Upper lobe of right lung (tissue), 1 donor: ENCODE measurements at places on chromosomes 6 and 20. TPM values are rescaled to one million over a fixed set of nuclear protein-coding genes. Genes with fewer than 3 reads are reported as not detected.

- DNase-seq, result no peak
Measured at GRCh38 chr20:48822879-48823385, 4.9 kb downstream of the PREX1 start.

DNA sequence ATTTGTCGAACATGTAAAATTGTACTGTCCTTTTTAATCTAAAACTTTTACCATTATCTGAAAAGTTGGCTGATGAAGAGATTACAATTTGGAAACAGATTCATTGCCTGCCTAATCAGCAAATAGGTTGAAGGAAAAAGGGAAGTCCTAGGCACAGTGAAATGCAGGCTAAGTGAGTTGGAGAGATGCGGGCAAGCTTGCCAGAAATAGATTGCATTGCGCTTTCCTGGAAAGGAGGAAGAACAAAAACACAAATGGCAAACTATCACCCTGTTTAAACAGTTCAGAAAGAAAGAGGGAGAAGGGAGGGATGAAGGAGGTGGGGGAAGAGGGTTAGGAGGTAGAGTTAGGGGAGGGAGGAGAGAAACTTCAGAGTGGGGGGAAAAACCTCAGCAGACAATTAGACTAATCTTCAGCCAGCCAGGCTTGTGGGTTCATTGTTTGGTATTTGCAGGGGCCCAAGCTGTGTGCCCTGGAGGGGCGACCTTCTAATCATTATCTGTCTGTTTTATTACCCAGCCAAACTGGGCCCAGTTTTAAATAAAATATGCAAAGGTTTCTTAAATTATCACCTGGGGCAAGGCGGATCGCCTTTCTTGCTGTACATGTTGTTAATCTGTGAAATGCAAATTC is 465.2 kb downstream of the TFAP2B start:
- DNase-seq, result no peak

GRCh38 chr6:33691456-33692077 is 19.9 kb downstream of the UQCC2 start:
- DNase-seq, result no peak

DNA sequence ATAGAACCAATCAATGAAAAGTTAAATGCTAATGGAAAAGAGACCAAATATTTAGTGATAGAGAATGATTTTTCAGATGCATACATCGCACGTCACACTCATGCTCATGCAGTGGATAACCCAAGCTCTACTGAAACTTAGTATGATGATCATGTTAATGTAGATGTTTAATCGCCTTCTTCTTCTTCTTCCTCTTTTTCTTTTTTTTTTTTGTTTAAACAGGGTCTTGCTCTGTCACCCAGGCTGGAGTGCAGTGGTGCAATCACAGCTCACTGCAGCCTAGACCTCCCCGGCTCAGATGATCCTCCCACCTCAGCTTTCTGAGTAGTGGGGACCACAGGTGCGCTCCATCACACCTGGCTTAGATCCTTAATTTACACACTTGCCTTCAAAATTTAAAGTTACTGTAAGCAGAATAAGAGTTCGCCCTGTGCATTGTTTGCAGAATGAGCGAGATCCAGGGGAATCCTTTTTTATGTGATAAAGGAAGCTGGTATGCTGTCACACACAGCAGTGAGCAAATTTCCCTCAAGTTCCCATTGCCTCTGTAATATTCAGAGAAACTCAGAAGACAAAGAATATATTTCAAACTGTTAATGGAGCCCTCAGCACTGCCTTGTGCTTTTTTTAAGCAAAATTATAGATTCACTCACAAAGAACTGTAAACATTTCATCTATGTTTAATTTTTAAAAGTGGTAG is 194.2 kb upstream of the SGK1 start:
- no peak for DNase-seq

- DNase-seq, result no peak
Measured at GRCh38 chr6:2579804-2580570, 170.7 kb downstream of the MYLK4 start.

- DNase-seq, result no peak
Measured at GRCh38 chr6:133707456-133707855, 181.5 kb upstream of the TCF21 start.

GRCh38 chr6:2231438-2231837 is 14.0 kb downstream of the GMDS start:
- DNase-seq, result no peak

DNA sequence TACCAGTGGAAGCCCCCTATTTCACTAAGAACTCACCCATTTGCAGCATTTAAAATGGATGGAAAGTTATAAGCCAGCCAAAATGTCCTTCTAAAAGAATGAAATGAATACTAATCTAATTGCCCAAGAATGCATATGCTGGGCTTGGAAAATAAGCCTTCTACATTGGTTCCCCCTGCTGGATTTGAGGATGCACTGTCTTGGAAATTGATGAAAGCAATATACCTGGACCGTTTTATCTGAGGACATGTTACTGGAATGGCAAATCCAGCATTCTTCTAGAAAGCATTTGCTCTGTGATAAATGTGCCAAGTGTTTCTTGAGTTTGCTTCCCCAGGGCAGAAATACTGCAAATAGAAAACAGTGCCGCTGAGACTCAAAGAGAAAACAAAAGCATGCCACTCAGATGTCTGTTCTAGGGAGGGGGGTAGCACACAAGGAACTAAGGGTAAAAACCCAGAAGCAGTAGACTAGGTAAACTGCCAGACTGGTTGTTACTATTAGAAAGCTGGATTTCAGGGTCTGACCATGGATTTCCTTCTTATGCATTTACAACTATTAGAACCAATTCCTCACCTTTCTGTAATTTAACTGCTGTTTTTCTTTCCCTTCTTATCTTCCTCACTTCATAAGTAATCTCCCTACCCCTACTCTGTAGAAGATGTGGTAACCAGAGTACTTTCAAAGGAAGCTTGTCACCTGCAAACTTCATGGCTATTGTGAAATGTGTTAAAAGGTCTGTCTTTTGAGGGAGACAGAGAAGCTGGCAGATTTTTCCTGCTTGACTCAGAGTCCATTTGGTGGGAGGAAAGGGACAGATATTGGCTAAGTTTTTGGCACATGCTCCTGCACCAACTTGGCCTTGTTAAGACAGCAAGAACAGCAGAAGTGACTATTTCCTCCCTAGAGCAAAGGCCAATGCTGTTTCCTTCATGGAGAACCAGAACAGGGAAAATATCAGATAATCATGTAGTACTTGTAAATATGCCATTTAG is 642.6 kb downstream of the KIF16B start:
- DNase-seq, result no peak

- DNase-seq, result no peak
Measured at GRCh38 chr6:89993411-89993810, 99.1 kb downstream of the GJA10 start.

DNA sequence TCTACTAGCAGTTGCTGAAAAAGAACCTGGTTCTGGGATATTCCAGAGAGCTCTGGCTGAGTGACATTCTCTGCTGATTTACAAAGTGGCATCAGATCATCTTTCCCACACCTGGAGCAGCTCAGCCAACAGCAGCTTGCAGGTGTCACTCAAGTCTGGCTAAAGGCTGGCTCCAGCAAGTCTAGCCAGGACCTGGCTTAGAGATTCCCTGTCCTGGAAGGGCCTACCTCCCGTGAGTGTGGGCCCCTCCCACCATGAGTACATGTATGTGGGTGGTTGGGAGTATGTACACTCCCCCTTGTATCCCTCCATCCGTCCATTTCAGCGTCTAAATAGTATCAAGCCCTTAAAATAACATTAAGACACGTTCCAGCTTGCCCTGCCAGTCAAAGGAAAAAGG is 539.3 kb upstream of the ID4 start:
- no peak for DNase-seq

GRCh38 chr6:91523511-91523910 is 936.6 kb upstream of the MAP3K7 start:
- no peak for DNase-seq

- DNase-seq, result no peak
Measured at GRCh38 chr6:27892649-27893058, 19.5 kb downstream of the OR2B2 start.

DNA sequence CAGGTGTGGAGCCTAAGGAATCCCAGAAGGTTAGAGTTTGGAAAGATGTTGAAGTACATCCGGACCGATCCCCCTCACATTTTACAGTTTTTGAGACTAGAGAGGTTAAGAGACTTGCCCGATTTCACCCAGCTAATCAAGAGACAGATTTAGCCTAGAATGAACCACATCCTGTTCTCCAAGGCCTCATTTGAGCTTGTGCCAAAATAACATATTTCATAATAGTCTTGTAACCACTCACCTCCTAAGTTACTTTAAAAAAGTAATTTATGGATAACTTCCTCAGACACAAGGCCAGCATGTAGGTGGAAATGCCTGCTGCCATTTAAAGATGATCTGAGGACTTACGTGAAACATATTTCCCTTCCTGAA is 39.8 kb upstream of the ARHGAP18 start:
- DNase-seq, result no peak

- no peak for DNase-seq
Measured at GRCh38 chr6:115363379-115363778, 697.3 kb downstream of the FRK start.

DNA sequence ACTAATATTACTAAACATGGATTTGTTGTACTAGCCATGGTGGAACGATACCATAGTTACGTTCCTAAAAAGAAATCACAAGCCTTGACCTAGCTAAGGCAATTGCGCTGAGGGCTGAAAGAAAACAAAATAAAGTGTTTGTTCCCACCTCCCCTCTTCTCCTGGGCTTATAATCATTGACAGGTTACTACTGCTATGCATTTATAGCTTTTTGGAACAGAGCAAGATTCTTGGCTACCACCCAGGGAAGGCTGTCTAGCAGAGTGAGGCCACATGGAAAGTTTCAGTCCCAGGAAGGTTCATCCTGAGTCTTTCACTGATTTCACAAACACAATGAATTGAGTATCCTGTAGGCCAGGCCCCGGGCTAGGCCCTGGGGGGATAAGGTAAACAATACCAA is 84.6 kb downstream of the TMEM170B start:
- no peak for DNase-seq

DNA sequence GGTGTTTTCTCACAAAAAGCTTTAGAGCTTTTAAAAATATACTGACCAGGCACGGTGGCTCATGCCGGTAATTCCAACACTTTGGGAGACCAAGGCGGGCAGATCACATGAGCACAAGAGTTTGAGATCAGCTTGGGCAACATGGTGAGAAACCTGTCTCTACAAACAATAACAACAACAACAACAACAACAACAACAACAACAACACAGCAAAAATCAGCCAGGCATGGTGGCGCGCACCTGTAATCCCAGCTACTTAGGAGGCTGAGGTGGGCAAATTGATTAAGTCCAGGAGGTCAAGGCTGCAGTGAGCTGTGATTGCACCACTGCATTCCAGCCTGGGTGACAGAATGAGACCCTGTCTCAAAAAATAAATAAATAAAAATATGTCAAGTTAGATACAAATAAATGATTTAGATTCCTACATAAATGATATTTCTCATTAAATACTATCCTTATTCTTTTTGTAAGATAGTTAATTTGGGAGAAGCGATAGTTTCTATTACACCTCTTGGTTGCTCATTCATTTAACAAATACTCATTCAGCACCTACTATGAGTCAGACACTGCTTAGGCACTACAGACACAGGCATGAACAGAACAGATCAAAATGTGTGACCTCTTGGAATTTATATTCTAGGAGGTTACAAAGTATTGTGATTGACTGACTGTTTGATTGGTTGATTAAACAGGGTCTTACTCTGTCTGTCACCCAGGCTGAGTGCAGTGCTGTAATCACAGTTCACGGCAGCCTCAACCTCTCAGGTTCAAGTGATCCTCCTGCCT is 83.5 kb upstream of the BEND3 start:
- no peak for DNase-seq

GRCh38 chr6:91462241-91462640 is 875.4 kb upstream of the MAP3K7 start:
- no peak for DNase-seq

PPP1R18 gene
- total RNA-seq, result 72.8 TPM

C6orf141 gene
- 2.1 TPM for total RNA-seq

PLCB1 gene
- total RNA-seq, result 12.4 TPM

CTAGE9 gene
- total RNA-seq, result not detected
